Heart right ventricle (tissue), 16 donors: ENCODE measurements at places on chromosomes 16 and 17. TPM values are rescaled to one million over a fixed set of nuclear protein-coding genes. Genes with fewer than 3 reads are reported as not detected.
A peak's percentile ranks its signal among the peaks of the same experiment; 100 is the strongest.

DNA sequence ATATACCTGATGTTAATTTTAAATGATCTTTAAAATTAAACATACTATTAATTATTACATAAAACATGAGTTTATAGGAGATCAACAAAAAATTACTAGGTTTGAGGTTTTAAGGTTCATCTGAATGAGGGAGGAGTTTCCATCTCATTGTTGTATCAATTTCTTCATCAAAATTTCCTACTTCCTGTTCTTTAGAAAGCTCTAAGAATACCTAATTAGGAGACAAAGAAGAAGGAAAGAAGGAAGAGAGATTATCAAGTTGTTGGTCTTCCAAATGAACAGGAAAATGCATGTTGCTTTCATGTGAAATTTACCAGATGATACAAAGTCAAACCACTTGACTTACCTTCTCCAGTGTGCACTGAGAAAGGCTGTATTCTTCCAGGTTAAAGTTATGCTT, 18.1 kb upstream of the ABCA9 start:
- no peaks in the 10 kb centered on the region for H3K27me3 ChIP-seq
- peaks cover 62% of the 10 kb centered on the region for H3K36me3 ChIP-seq
- H3K27ac ChIP-seq = no peak overlapping the region
- DNase-seq = no peak

- peaks cover 13% of the 10 kb centered on the region for H3K27me3 ChIP-seq
- H3K27ac ChIP-seq = peak overlapping the region; percentile 27
Observed at GRCh38 chr17:77555121-77555591, 403.3 kb upstream of the TNRC6C start.

GRCh38 chr16:84286578-84287240, 8.0 kb upstream of the WFDC1 start:
- peaks cover 26% of the 10 kb centered on the region for H3K4me1 ChIP-seq
- H3K36me3 ChIP-seq = no peaks in the 10 kb centered on the region

DNA sequence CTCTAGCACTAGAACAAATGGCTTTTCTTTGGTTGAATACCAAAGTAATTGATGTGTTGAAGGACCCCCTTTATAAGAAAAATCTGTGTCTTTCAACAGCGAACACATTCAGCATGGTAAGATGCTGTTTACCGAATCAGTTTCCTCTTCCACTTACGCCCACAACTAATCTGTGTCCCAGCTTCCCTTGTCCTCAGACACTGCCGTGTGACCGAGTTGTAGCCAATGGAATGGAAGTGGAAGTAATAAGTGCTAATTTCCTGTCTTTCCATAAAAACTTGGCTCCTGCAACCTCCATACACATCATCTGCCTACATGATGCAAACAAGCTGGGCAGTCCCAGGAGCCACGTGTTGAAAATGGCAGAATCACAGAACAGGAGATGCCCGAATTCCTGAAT, 10.4 kb downstream of the CDIPT start:
- peaks cover 20% of the 10 kb centered on the region for H3K4me1 ChIP-seq
- no peaks in the 10 kb centered on the region for H3K27me3 ChIP-seq
- peak overlapping the region; percentile 62 for H3K27ac ChIP-seq
- no peaks in the 10 kb centered on the region for H3K36me3 ChIP-seq
- peak; percentile 43 for DNase-seq

- no peak overlapping the region for H3K27ac ChIP-seq
- H3K4me3 ChIP-seq = no peak overlapping the region
- DNase-seq = no peak
- H3K27me3 ChIP-seq = no peaks in the 10 kb centered on the region
Observed at GRCh38 chr16:48235058-48235555, 9.0 kb upstream of the LONP2 start.

CSH2 gene
- polyA plus RNA-seq = not detected

ZKSCAN2 gene
- polyA plus RNA-seq = 1.5 TPM

FBXL16 gene
- polyA plus RNA-seq = 0.04 TPM
